Left kidney (tissue), 8 donors: ENCODE measurements at places on chromosomes 1 and 21.

- no peak for DNase-seq
Measured at GRCh38 chr1:243287123-243287460, 31.3 kb downstream of the SDCCAG8 start.

DNA sequence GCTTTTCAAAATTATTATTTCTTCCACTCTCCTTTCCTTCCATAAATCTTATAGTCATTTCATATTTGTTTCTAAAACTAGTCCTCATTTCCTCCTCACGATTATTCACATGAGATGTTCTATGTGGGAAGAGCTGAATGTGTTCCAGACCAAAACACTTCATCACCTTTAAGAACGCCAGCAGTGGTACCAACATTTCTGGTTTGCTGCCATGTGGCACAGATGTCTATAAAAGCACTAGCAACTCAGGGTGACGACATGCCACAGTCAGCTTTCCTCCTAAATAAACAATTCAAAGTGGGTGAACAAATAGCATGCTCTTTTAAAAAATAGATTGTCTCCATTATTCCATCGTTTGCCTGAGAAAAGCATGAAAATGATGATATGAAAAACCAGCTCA, 1217.8 kb upstream of the ADGRL2 start:
- DNase-seq: no peak

DNA sequence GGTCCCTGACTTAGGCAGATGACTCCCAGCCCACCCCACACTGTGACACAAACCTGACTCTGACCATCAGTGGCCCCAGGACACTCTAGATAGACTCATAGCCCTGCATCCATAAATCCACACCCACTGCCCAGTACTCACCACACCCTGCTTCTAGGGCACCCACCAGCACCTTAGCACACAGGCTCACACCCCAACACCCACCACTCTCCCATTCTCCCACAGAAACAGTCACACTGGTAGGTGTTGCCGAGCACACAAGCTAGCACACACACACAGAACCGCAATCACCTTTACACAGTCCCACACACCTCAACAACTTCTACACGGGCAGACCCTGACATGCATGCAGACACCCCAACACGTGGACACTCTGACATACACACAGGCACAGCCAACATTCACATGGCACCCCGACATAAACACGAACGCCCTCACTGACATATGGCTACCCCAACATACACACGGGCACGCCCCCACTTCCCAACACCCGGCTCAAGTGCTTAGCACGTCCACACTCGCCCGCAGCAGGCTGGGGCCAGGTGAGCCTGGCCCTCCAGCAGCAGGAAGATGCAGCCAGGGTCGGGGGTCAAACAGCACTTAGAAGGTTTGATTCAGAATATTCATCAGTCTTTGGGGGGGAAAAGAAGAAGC, 105.5 kb upstream of the TARDBP start:
- no peak for DNase-seq

- no peak for DNase-seq
Measured at GRCh38 chr1:52925571-52926005, 1.5 kb upstream of the SCP2 start.

DNA sequence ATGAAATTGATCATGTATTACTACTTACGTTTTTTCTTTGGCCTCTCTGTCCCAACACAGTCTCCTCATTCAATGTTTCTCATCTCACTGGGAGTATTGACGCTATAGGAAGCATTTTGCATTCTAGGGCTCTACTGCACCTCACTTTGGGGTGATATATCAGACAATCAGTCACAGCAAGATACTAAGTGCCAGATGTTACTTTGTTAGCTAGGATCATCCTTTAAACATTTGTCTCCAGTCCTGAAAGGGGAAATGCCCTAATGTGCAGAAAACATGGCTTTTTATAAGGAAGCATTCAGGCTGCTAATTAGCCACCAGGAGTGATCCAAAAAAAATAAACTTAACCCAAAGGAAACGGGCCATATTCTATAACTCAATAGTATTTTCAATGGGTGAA, 409.1 kb downstream of the RWDD3 start:
- no peak for DNase-seq

DNA sequence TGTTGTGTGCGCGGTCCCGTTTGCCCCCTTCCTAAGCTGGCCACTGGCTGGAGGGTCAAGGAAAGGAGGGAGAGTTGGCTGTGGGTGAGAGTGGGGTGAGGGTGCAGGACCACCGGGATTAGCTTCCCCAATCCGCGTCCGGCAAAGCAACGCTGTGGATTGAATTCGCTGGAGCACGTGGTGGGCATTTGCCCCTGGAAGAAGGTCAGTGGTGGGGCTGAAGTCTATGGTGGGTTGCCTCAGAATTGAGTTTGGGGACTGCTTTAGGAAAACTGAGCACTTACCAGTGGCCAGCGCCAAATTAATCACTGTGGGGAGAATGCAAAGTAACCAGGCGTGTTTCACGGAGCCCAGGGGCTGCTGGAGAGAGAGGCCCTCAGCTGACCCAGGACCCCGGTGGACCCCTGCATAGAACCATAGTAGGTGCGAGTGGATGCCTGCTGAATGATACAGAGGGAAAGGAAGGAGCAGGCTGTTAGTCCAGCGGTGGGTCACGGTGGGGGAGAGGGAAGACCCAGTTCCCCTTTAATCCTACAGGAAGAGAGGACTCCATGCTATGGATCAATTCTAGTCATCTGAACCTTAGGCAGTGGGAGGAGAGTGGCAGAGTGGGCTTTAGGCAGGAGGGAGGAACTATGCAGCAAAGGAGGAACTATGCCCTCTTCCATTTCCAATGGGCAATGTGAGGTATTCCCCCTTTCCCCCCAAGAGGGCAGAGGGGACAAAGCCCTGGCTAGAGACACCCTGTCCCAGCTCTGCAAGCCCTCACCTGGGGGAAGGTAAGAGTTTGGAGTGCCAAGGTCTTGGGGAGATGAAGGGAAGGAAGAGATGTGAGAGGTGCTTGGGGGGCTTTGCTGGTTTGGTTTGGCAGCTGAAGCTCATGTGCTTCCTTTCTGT, 1.2 kb downstream of the TNFRSF8 start:
- DNase-seq: no peak

DNA sequence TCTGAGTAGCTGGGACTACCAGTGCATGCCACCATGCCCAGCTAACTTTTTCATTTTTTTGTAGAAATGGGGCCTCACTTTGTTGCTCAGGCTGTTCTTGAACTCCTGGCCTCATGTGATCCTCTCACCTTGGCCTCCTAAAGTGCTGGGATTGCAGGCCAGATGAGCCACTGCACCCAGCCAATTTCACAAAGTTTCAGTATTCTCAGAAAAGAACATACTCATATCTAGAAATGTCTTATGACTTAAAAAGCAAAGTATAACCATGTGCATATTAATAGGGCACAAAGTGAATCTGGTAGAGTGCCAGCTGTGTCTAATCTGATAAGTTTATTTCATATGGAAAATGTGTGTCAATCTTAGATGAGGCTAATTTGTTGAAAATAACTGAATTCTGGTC, 87.5 kb upstream of the CACYBP start:
- no peak for DNase-seq

- no peak for DNase-seq
Measured at GRCh38 chr1:182679684-182680083, 4.7 kb downstream of the RGS8 start.

DNA sequence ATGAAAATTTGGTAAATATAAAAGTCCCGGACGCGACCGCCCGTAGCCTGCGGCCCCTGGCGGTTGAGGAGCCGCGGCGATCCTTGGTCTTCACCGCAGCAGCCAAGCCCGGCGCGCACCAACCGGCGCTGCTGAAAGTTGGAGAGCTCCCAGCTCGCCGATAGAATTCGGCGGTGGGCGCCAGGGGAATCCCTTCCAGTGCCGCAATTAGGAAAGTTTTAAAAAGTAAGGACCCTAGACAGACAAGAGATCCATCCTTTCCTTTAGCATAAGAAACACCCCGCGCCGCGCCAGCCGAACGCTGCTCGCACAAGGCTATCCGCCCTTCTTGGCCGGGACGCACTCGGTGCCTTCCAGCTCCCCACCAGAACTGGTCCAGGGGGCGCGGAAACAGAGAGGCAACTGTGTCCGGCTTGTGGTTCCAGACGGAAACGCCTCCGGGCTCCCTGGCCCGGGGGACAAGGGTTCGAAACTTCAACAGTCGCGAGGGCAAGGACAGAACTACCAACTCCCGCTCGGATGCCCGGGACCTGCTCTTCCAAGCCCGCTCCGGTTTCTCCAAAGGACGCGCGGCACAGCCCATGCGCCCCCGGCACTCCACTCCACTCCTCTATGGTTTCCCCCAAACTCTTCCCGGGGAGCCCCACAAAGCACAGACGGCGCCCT, 1.7 kb downstream of the FAM78B start:
- DNase-seq: peak; percentile 60

DNA sequence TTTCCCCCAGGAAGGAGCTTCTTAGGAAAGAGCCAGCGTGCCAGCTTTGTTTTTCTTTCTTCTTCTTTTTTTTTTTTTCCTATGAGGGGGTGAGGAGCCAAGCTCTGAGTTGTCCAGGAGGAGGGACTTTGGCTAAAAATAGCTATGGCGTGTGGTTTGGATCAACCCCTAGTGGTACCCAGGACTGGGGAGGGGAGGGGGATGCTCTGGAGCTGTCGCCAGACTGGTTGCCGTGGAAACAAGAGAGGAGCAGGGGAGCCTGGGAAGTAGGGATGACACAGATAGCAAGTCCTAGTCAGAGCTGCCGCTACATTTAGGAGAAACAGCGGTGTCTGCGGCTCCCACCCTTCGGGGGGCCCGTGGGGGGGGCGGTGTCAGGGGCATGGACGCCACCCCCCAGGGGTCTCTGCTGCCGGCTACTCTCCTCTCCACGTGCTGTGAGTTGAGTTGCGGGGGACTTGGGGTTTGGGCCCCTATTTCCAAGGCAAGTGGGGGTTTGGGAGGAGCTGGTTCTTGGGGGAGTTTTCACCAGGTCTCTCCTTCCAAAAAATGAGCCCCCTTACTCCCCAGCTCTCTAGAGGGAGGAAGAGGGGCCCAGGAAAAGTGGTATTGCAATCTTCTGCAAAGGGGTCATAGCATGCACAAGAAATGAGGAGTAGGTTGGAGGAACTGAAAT, at the start of gene KCNJ9:
KCNJ9 (plus strand) TSS at position 278 of the 676 bp plus-strand sequence. CDS start 2,493 bp downstream, outside the sequence.
- no peak for DNase-seq

DNA sequence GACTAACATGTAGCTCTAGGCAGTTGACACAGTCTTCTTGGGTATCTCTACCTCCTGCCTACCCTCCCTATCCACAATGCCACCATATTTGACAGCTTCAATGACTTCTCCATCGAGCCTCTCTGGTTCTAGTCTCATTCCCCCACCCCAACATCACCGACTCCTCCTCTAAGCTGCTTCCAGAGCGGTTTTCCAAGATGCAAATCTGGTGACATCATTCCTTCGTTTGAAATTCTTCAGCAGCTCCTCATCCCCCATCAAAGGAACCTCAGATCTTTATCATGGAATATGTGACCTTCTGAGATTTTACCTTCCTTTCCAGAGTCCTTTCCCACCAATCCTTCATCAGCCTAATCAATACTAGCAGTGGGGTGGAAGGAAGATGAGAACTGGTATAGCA, 352.4 kb upstream of the RUNX1 start:
- no peak for DNase-seq

DNA sequence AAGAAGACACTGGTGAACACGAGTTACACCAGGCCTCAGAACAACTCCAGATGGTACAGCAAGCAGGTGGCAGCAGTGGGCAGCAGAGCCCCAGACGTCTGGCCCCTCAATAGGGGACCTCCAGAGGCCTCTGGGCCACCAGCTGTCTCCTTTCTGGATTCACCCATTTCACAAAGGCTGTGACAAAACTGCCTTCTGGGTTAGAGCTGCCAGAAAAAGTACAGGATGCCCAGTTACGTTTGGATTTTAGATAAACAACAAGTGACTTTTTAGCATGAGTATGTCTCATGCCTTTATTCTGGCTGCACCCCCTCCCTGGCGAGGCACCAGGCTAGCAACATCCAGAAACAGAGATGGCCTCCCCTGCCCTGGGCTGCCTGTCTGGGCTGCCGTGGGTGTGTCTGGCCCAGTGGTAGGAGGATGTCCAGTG, 30.1 kb downstream of the ITPKB start:
- DNase-seq: no peak

GRCh38 chr1:230185076-230186001, 118.3 kb downstream of the GALNT2 start:
- no peak for DNase-seq

- no peak for DNase-seq
Measured at GRCh38 chr1:184941735-184942134, 32.6 kb downstream of the NIBAN1 start.

- DNase-seq: no peak
Measured at GRCh38 chr1:230985711-230986110, 6.8 kb downstream of the ARV1 start.

DNA sequence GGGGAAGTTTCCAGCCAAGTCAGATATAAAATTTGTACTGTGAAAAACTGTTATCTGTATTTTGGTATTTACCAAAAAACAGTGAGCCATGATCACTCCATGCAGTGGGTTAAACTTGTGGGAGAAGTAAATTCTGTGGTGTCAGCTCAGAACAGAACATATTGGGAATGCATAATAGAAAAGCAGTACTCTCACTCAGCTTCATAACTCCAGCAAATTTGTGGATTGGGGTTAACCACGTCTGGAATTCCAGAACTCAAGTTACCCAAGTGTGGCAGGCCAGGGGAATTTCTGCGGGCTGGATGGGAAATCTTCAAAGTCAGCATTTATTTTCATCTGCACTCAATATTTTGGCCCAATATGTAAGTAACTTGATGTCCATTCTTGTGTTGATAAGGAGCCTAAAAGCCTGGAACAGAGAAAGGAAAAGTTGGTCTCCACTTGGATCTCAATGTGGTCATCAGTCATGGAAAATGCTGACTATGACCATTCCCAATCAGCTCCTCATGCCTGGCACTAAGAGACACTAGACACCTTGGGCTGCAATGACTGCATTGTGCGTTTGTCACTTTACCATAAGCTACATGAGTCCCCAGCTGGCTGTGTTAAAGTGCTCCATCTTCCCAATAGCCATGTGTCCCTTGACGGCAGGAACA, 39.1 kb upstream of the ENAH start:
- DNase-seq: no peak

GRCh38 chr1:213761845-213762407, 225.8 kb upstream of the PROX1 start:
- DNase-seq: no peak

DNA sequence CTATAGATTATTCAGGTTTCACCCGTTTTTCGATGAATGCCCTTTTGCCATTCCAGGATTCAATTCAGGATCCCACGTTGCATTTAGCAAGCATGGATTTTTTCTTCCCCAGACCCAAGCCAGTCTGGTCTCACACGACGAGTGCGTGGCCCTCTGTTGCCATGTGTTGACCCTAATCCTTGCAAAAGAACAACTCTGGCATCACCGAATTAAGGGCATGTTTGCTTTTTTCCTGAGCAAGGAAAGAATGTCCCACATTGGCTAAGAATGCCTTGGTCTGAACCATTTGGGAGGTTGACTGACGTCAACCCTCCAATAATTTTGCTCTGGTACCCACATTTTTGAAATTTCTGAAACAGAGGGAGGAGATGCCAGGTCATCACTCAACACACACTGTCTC, 153.0 kb upstream of the WNT4 start:
- no peak for DNase-seq
